Glutamatergic neuron (in vitro differentiated cells): ENCODE measurements at places on chromosomes 6 and 20. TPM values are rescaled to one million over a fixed set of nuclear protein-coding genes. Genes with fewer than 3 reads are reported as not detected.

RSPH9 gene
- total RNA-seq: 0.22 TPM

- DNase-seq: no peak
These were observed 116.7 kb upstream of the SLC24A3 start for GRCh38 chr20:19095762-19096161.

- no peak for DNase-seq
These were observed 265.2 kb upstream of the QKI start for GRCh38 chr6:163149279-163149848.

MLIP gene
- total RNA-seq: 0.44 TPM

- no peak for DNase-seq
These were observed 327.5 kb downstream of the NRN1 start for GRCh38 chr6:5679270-5679669.

GRCh38 chr20:11304795-11305194, 612.9 kb upstream of the BTBD3 start:
- DNase-seq: no peak
